ENCODE measurements at places on chromosomes 12 and 14. TPM values are rescaled to one million over a fixed set of nuclear protein-coding genes. Genes with fewer than 3 reads are reported as not detected.

GRCh38 chr12:29238822-29239291 lies 89.8 kb downstream of the FAR2 start:
- no peak for DNase-seq

DNA sequence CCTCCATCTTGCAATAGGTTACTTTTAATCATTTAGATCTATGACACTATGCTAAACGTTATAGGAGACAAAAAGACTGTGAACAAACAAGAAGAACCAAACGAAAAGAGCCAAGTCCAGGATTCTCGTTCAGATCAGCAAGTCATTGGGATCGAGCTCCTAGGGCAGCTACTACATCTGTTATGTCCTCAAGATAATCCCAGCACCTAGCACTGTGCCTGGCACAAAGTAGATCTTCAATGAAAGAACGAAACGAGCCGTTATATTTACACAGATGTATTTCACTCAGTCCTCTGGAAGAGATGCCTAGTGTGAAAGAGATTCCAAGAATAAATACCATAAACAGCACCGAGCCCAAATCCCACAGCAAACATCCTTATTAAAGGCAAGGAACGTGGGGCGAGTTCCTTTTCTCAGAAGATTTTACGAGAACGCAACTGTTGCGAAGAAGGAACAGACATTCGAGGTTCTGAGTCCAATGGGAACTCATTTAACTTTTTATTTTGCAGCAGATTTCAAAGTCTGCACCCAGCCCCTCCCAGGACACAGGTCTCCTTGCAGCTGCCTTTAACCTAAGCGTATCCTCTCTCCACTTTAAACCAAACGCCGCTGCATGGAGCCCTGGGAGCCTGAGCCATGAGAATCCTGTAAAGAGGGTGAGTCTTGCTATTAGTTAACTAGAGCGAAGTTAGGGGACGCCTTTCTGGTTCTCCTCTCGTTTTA lies 544 bp upstream of the TDP1 start:
- DNase-seq: no peak

DNA sequence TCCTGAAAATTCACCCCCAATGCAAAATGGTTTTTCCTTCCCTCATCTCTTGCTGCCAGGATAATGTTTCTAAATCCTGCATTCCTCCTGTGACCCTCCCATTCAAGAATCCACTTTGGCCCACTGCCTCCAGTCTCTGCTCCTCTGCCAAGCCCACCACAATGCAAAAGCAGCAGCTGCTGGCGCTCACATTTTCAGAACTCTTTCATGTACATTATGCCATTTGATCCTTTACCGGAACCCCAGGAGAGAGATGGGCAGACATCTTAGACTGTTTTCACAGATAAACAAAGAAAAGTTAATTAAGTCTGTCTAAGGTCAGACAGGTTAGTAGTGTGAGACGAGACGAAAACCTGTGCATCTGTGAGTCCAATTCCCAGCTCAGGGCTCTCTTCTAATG lies 12.9 kb downstream of the LRIG3 start:
- DNase-seq: no peak

- DNase-seq: no peak
These were observed 156.7 kb upstream of the DIO3 start for GRCh38 chr14:101404426-101405170.

DNA sequence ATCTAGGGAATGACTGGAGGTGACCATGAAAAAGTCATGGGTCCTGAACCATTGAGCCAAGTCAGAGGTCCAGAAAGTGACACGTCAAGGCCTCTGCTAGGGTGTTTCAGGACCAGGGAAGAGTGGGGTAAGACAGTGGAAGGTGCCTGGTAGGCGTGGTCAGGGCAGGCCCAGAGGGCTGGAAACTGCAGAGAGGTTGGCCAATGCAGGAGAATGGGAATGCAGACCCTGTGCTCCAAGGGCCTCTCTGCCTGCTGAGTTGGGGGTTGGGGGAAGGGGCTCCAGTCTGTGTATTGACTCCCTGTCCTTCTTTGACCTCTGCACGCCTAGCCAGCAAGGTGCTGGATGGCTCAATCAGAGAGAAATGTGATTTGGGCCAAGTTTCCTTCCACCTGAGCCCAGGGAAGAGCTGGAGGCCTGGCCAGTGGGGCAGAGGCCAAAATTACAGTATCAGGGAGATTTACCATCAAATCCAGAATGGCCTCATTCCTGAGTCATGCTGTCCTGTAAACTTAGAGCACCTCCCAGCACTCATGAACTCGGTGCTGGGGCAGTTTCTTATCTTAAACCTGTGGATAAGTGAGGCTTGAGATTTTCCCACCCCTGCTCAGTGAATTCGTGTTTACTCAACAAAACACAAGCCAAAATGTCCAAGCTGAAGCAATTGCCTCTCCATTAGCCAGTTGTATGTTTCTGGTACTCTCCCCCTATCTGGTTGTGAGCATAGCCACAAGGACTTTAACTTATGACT lies 24.4 kb downstream of the IRF2BPL start:
- no peak for DNase-seq

DNA sequence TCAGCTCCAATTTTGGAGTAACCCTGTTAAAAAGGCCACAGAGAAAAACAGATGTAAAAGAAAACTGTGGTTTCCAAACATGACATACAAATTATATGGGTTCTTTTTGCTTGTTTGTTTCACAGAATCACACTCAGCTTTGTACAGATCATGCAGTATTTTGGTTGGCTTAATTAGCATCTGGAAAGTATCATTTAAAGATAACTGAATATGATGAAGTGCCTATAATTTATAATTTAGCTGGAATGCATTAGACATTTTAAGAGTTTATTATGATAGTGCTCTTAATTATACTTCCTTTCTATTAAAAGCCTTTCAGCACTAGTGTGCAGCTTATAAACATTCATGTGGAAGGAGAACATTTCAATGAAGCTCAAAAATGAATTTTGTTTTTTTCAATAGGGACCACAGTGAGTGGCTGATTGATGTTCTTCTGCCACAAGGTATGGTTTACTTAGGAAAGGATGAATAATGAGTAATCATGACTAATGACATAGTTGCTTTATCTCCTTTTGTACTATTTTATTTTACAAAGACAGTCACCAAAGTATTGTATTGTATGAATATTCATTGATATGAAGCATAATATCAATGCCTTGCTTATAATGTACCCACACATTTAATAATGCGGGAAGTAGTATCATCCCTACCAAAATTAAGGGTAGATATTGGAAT lies 98.3 kb downstream of the UNC79 start:
- DNase-seq: no peak

GRCh38 chr12:66776974-66777373 lies 98.1 kb upstream of the GRIP1 start:
- no peak for DNase-seq

DNA sequence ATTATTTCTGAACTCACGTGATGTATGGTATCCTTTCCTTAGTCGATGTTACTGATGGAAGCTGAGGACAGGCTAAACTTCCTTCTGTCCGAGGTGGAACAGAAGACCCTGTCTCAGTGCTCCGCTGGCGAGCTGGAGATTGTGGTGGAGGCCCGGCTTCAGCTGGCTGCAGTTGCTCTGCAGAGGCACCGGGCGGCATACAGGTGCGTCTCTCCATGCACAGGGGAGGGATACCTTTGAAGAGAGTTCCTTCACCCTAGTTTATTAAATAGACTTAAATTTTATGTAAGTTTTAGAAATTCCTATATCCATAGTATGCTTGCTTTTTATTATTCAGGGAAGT lies 186.7 kb upstream of the NEDD1 start:
- DNase-seq: no peak

- no peak for DNase-seq
These were observed 174.2 kb upstream of the E2F7 start for GRCh38 chr12:77239617-77240016.

DNA sequence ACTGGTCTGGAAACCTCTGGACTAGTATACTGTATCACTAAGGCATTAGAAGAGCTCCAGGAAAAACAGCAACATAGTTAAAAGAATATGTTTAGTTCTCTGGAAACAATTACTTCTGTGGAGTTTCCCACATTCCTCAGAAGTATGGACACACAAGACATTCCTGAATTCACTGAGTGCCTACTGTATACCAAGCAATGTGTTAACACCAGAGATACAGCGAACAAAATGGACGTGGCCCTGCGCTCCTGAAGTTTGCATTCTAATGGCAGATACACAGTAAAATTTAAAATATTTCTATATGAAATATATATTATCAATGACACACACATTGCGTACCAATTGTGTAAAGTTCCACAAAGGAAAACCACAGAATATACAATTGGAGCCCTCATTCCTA lies 1.1 kb downstream of the ANGEL1 start:
- no peak for DNase-seq

GRCh38 chr14:55628426-55628825 lies 48.4 kb downstream of the KTN1 start:
- no peak for DNase-seq

- no peak for DNase-seq
These were observed 23.4 kb downstream of the DNM1L start for GRCh38 chr12:32702473-32702872.

GRCh38 chr12:17853054-17853453 lies 236.9 kb downstream of the RERGL start:
- DNase-seq: no peak

GRCh38 chr14:96083667-96084320 lies 44.6 kb downstream of the C14orf132 start:
- DNase-seq: no peak

- DNase-seq: no peak
These were observed 15.6 kb downstream of the CCDC198 start for GRCh38 chr14:57478050-57478449.

GRCh38 chr12:117052386-117053049 lies 46.7 kb downstream of the TESC start:
- DNase-seq: no peak

The ASCL1 gene
- 5.6 TPM for polyA plus RNA-seq

The NRXN3 gene
- polyA plus RNA-seq: 1.9 TPM

The PRICKLE1 gene
- 51.8 TPM for polyA plus RNA-seq

The ETFBKMT gene
- 4.3 TPM for polyA plus RNA-seq

The SCYL2 gene
- 62.4 TPM for polyA plus RNA-seq

The C2CD5 gene
- 82.1 TPM for polyA plus RNA-seq

The REP15 gene
- 2.8 TPM for polyA plus RNA-seq

The PRIMA1 gene
- polyA plus RNA-seq: 0.79 TPM

The EFS gene
- polyA plus RNA-seq: 54.7 TPM

The KRT77 gene
- not detected for polyA plus RNA-seq

The ARHGAP9 gene
- polyA plus RNA-seq: 5.4 TPM

The DACT1 gene
- 27.3 TPM for polyA plus RNA-seq

The JPH4 gene
- polyA plus RNA-seq: 0.99 TPM
